ENCODE measurements at places on chromosomes 13 and 19.
A peak's percentile ranks its signal among the peaks of the same experiment; 100 is the strongest.

DNA sequence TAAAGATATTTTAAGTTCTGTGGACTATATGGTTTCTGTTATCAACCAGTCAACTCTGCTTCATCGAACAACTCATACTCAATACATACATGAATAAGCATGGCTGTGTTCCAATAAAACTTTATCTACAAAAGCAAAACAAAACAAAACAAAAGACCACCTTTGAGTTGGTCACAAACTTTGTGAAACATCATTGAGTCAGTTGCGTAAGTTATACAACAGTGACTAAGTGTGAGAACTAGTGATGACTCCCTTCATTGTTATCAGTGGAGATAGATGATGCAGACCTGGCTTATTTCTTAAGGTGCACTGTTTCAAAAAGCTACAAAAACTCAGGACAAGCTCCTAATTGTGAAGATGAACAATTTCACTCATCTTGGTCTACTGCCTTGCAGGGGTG lies 14.5 kb upstream of the KLK4 start:
- DNase-seq: no peak

DNA sequence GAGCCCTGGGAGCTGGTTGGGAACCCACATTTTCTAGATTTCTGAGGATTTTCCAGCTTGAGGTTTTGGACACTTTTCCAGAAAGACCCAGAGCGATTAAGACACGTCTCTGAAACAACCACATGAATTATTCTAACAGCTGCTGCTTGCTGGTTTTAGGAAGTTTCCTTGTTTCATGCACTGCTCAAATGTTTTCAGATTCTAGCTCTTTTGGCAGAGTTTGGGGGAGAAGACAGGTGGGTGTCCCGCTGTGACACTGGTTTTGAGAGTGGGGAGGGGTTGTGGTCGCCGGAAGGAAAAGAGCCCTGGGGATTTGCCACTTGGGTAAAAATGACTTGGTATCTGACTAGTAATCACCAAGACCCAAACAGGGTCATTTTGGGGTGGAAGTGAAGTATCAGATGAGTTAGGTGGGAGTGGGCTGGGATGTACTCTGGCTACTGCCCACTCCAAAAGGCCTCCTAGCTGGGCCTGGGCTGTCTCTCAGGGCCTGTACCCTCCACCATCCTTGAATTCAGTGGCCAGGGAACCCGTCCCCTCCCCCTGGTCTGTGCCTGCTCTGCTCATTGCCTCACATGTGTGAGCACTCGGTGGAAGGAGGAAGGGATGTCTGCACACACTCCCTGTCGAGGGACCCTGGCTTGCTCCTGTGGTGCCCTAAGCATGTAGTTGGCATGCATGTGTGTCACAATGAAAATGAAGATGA lies 13.2 kb downstream of the GATAD2A start:
- DNase-seq: no peak

- no peak for DNase-seq
These were observed 141.6 kb upstream of the ARGLU1 start for GRCh38 chr13:106709522-106709921.

DNA sequence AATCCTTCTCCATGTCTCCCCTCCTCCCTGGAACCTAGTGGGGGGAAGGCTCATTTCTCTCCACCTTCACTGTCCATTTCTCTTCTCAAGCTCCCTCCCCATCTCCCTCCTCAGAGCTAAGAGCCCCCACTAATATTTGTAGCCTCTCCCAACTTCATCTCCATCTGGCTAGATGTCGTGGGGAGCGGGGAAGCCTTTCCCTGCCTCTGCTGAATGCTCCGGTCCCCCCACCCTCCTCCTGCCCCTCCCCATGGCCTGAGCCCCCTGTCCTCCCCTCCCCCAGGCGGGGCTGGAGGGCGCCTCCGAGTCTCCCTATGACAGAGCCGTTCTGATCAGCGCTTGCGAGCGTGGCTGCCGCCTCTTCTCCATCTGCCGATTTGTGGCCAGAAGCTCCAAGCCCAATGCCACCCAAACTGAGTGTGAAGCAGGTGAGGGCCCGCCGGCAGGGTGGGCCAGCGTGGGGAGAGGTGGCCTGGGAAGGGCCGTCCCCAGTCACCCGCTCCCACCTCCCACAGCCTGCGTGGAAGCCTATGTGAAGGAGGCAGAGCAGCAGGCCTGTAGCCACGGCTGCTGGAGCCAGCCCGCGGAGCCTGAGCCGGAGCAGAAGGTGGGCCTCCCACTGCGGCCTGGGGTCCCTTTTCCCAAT lies 1.0 kb downstream of the TMEM59L start:
- no peak for DNase-seq

DNA sequence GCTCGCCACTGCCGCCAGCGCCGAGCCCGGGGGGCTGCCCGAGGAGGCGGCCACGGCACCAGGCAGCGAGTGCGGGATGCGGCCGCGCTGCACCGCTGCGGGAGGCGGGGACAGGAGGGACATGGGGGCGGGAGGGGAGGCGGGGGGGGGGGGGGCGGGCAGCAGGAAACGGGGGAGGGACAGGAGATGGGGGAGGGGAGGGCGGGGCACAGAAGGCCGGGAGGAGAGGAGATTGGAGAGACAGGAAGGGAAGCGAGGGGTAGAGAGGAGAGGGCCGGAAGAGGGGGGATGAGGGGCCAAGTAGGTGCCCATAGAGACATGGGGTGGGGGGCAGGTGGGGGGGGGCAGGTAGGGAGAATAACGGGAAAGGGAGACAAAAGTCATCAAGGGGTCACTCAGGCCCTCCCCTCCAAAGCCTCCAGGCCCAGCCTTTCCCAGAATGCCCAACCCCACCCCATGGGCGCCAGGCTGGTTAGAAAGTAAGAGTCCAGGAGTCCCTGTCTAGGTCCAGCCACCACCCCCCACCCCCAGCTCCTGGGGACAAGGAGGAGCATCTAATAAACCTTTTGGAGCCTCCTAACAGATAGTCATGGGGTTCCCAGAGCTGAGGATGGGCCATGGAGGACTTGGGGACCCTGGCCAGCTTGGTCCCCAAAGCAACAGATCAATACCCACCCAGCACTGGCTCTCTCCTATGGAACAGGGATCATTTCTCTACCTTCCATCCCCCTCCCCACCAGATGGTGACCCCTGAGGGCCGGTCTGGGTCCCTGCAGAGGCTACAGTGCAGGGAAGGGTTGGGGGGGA lies 9.5 kb downstream of the NR2F6 start:
- no peak for DNase-seq

- no peak for DNase-seq
These were observed 160.2 kb downstream of the SLC7A1 start for GRCh38 chr13:29435125-29435911.

DNA sequence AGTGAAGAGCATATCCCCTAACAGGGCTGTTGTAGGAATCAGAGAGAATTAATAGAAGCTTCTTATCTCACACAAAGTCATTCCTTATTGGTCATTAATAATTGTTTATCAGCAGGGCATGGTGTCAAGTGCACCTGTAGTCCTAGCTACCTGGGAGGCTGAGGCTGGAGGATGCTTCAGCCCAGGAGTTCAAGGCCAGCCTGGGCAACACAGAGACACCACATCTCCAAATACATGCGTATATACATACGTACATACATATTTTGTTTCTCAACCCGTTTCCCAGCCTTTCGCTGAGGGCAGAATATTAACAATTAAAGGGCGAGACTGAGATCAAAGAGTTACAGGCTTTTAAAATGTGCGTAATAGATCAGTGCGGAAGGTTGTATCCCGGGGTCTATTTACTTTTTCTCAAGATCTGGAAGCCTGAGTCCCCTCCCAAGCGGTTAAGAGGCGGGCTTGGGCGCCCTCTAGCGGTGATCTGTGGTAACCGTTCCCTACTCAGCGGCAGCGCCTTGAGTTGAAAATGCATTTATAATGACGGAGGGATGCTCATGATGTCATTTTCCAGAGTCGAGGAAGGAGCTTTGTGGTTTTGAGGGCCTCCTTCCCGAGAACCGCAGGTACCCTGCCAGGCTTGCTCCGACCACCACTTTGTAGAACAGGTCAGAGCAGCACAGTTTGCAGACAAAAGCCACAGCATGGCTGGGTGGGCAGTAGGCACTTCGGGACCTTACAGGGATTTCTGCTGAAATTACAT lies 169.6 kb upstream of the GPR12 start:
- DNase-seq: peak; percentile 45

DNA sequence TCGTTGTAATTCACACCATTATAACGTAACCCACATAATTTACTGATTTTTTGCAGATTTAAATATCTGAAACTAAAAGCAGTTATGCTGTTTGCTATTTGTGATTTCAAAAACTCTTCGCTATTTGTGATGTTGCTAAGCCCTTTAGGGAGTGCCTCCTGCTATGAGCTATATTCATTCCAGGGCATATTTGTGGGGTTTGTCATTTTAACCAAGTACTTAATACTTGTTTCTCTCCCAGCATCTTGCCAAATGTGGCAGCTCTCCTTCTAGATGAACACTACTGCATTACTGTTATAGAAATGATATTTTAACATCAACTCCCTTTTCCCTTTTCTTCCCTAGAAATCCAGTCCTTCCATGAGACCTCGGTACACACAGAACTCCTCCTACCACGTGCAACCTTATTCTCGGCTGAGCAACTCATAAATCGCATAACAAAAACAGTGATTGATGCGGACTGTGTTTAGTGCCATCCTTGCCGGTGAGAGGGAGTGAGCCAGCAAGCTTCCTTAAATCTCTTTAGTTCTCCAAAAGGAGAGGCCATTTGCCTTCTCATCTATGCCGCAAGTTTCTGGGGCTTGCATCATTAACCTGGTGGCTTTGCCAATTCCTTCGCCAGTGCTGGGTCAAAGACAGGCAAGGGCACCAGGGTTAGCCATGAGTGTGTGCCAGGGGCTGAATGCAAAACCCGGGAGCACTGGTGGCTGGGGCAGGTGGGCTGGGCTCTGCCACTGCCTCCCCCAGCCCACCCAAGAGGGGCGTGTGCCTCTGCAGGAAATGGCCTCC lies 33.4 kb downstream of the RFX2 start:
- no peak for DNase-seq

DNA sequence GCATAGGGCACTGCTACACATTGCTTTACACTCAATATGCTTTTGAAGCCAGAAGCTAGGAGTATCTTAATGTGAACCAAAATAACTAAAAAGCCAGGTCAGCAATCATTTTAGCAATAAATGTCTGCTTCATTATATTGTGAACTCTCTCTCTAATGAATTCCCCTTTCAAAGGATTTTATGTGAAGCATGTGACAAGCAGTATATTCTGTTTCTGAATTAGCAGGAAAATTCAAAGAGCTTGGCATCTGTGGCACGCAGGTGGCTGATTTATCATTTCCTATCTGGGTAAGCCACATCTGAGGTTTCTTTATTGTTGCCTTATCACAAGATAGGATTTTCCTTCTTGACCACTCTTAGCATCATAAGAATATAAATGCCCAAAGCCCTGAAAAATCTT lies 56.8 kb upstream of the KLF12 start:
- DNase-seq: no peak

DNA sequence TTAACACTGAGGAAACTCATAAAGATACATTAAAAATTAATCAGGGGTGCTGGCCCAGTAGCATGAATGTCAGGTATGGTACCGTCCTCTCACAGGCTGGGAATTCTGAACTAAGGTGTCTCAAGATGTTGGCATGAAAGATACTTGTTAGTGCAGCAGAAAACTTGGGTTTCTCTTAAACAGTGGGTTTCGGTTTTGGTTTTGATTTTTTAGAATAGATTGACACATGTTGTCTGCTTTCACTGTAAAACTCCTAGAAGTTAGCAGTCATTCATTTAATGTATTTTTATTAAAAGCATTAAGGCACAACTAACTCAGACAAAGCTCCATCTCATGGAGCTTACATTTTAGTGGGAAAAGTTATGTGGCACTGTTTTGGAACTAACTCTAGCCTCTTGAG lies 3.5 kb upstream of the OBI1 start:
- DNase-seq: no peak

- DNase-seq: no peak
These were observed 105.2 kb downstream of the SLITRK6 start for GRCh38 chr13:85693889-85694511.

DNA sequence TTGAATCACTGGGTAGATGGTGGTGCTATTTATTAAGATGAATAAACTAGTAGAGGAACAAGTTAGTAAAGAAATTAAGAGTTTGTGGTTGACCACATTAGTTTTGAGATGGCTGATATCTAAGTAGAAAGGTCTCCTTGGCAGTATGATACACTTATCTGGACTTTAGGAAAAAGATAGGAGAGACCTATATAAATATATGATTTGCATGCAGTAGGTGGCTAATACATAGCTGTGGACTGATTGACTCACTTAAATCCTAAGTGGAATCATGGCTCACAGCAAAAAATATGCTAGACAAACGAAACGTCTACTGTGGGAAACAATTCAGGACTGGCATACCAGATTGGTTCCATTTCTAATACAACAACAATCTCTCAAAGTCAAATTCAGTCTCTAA lies 92.0 kb downstream of the CAB39L start:
- no peak for DNase-seq

DNA sequence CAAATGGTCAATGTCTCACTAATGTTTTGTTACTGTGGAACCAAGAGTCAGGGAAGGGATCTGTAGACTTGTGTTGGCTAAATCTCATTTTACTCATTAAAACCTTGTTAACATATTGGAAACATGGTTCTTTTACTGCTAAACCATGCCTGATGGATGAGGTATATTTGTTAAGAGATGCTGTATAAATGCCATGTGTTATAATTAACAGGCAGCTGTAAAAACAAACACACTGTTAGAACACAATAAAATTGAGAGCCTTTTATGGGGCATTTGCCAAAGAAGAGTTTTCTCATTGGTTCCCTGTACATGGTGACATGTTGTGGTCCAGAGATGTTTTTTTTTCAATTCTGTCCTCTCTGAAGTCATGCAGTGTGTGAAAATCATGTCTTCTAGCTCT lies 121.9 kb downstream of the ESD start:
- no peak for DNase-seq

DNA sequence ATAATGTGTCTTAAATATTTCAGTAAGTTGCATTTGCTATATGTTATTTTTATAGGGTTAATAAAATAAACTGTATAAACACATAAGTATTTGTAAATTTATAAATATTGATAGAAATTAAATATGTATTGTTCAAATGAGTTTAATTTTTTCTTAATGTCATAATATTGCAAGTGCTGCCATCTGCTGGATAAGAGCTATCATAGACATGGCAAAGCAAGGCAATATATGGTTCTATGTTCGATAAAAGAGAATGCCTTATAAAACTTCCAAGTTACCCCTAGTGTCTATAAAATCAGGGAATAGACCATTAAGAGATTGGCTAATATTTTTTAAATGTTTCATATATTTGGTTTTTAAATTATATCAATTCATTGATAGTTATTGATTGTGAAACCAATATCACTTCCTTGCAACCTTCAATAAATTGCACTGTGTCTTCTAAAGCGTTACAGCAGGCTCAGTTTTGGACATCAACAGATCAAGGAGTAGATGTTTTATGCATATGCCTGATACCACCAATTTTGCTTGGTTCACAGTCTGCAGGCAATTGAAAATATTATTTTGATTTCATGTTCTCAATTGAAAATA lies 29.0 kb upstream of the SLITRK6 start:
- no peak for DNase-seq

- DNase-seq: no peak
These were observed 10.3 kb upstream of the GARIN5A start for GRCh38 chr19:50486823-50487515.

DNA sequence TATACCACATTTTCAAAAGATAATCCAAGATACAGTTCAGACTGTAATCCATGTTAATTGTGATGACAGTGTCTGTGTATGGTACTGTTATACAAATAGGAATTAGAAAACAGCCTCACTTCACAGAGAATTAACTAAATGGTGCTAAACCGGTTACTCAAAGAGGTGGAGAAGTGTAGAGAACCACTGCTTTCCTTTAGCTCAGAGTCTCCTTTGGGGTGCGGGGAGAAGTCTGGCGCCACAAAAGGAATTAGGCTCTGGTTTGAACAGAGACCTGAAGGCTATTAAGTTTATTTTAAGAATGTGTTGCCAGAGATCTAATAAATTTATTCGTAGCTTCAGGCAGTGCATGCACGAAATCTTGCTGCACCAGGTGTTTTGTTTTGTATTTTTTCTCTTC lies 65.8 kb downstream of the FREM2 start:
- no peak for DNase-seq

All from NCI-H446 treated with DMSO at 0.1 percent for 48 hours (cell line).